ENCODE measurements at places on chromosomes 3 and 15.

DNA sequence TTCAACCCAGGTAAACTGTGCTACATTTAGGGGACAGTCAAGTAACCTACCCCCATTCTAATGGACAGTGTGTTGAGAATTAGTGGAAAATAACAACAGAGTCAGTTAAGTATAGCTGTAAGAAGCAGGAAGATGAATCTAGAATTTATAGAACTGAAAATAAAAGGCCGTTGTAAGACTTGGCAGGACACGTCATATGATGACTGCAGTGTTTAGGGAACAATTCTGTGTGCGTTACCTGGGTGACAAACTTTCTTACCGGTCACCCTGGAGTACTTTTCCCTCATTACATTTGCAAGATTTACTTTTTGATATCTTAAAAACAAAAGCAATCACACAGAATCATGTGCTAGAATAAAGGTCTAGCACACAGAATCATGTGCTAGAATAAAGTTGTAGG lies 536.3 kb upstream of the ZNF717 start:
- DNase-seq, result no peak

DNA sequence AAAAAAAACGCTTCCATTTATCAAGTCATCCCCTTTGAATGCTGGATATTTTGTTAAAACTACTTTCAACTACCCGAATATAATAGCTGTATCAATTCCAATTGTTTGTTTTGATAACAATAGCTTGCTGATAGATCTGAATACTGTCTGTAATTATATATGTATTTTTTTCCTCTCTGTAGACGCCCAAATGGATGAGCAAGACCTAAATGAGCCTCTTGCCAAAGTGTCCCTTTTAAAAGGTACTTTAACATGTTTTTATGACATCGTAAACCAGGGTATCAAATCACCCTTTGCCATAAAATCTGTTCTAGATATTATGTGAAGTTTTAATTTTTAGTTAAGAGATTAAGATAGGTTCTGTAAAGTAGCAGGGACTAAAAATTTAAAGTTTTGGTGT lies 111.5 kb upstream of the FLNB start:
- no peak for DNase-seq

DNA sequence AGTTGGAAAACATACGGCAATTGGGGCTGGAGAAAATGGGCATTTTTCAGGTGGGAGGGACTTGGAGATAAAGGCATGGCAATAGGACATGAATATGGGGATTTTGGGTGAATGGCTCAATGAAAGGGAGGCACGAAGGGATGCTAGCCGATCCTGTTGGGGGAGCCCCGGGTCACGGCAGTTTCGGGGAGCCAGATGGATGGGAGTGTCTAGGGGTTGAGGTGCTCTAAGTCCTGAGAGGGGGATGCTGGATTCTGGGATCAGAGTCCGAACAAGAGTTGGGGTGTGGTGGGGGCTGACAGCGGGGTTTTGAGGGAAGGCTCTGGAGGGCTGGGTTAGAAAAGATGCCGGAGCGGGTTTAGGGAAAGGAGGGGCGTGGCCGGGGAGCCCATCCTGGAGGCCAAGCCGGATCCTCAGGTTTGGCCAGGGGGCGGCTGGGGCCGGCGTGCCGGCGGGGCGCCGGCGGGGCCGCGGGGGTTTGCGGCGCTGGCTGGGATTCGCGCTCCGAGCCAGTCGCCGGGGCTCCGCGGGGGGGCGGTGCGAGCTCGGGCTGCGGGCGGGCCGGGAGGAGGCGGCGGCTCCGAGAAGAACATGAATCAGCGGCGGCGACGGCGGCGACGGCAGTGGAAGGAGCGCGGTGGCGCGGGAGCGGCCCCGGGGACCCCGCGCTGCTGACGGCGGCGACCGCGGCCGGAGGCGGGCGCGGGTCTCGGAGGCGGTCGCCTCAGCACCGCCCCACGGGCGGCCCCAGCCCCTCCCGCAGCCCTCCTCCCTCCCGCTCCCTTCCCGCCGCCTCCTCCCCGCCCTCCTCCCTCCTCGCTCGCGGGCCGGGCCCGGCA lies at the start of gene TYRO3:
TYRO3 (plus strand) TSS at position 813 of the 839 bp plus-strand sequence. CDS start 46 bp downstream, outside the sequence.
- no peak for DNase-seq

- DNase-seq, result no peak
Measured at GRCh38 chr3:128859630-128860029, 19.8 kb upstream of the ACAD9 start.

GRCh38 chr15:84749111-84749991 lies 959 bp downstream of the ZNF592 start:
- DNase-seq, result no peak

GRCh38 chr15:92068121-92068520 lies 214.6 kb downstream of the SLCO3A1 start:
- DNase-seq, result no peak

DNA sequence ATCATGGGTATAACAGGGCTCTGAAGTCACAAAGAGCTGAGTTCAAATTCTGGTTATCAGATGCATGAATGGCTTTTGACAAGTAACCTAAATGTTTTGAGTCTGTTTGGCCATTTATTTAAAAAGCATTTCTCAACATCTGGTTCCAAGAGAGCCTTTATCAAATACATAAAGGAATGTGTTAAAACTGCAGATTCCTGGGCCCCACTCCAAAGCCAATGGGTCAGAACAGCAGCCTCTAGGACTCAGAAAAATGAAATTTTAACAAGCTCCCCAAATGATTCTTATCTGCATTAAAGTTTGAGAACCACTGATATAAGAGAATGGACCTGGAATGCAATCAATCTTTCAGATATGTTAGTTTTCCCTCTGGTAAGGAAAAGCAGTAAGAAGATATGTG lies 3.4 kb downstream of the B4GALT4 start:
- DNase-seq, result no peak

DNA sequence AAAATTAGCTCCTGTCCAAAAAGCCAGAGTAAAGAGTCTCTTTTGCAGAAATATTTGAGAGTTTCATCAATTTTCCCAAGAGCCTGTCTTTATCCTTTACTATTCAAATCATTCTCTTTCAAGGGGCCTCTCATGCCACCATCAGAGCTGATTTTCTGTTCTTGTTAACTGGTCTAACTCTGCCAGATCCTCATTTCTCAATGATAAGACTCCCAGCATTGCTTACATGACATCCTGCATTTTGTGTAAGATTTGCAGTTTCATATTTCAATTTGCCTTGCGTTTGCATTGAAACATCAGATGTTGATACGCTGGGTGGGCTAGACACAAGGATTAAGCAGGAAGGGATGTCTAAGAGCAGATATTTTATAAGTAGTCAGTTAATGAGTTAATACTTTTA lies 228.7 kb downstream of the TBL1XR1 start:
- no peak for DNase-seq

GRCh38 chr3:31486865-31487533 lies 45.7 kb upstream of the STT3B start:
- DNase-seq, result no peak

DNA sequence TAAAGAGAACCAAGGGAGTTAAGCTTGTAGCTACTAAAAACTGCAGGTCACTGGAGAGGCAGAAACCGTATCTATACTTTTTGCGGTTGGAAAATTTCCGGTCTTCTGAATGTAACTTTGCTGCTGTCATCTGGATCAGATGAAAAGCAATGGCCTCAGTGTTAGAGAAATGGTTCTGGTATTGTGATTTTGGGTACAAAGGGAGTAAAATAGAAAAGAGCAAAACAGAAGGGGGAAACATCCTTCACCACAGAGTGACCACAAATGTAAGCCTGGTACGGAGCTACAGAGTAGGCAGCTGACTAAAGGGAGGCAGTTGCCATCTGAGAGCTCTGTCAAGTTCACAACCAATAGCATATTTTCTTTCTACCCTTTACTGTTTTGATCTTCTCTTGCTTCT lies 5.6 kb downstream of the CD96 start:
- DNase-seq, result no peak

DNA sequence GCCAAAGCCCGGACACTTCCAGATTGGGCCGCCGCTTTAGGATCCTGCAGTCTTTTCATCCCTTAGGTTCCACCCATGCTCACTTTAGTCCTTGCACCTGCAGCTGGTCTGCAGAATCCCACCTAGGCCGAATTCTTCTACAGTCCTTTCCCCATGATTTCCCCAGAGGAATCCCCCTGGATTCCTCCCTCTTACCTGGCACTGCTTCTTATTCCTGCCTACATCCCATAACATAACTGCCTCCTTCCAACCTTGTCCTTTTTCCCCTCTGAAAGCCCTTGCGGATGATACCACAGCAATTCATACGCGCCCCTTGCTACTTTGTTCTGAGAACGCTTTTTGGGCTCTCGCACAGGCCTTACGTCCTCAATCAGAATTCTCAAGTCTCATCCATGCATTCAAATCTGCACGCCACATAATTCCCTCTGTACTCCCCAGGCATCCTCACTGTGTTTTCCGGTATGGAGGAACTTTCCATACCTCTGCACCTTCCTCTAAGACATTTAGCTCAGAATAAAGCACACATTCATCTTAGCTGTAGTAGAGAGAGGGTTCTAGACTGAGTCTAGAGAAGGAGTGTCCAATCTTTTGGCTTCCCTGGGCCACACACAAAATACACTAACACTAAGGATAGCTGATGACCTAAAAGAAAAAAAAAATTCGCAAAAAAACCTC lies 619 bp downstream of the EIF2AK4 start:
- no peak for DNase-seq

- no peak for DNase-seq
Measured at GRCh38 chr3:141012571-141012970, 38.6 kb upstream of the SPSB4 start.

GRCh38 chr15:46177219-46177618 lies 542.4 kb downstream of the SQOR start:
- no peak for DNase-seq

DNA sequence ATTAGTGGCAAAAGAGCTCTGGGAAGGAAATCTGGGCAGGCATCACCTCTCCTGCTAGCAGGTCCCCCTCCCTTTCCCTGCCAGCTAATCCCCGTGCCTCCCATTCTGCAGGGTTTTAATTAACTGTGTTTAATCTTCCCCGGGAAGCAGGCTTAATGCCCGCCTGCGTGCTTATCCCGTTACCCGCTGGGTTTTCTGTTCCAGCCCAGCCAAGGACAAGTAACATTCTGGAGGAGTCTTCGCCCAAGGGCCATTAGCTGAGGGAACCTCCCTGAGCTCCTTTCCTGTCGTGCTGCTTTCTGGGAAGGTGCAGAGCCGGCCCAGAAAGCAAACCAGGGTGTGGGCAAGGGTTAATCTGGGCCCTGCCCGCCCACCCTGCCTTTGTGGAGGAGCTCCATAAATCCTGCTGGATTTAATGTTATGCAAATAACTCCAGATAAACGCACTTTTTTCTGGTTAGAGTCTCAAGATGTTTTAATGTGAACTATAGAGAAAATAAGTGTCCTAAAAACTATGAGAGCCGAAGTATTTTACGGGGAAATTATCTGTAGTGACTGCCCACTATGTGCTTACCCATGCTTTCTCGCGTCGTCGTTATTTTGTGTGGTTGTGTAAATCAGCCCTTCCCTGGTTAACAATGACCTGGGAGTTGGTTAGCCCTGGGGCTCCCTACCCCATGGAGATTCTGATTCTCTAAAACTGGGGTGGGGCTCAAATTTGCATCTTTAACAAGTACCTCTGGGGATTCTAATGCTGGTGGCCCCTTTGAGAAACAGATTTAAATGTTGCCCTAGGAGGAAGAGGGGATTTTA lies 25.9 kb downstream of the TRIM71 start:
- DNase-seq, result no peak

DNA sequence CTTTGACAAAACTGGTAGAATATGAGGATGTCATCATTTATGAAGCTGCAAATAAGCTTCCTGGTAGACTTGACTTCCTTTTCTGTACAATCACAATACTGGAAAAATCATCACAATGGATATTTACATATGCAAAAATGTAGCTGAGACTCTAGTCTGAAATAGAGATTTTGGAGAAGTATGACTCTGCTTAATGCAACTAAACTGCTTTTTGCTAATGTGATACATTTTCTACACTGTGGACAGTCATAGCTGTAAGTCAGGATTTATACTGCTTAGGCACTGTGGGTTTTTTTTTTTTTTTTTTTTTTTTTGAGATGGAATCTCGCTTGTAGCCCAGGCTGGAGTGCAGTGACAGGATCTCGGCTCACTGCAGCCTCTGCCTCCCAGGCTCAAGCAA lies 34.5 kb upstream of the ST3GAL6 start:
- no peak for DNase-seq

- DNase-seq, result no peak
Measured at GRCh38 chr3:133890972-133891644, 4.6 kb downstream of the RAB6B start.

- no peak for DNase-seq
Measured at GRCh38 chr3:197491478-197491877, 64.3 kb downstream of the BDH1 start.

GRCh38 chr3:195748661-195749060 lies 27.9 kb downstream of the MUC20 start:
- no peak for DNase-seq

DNA sequence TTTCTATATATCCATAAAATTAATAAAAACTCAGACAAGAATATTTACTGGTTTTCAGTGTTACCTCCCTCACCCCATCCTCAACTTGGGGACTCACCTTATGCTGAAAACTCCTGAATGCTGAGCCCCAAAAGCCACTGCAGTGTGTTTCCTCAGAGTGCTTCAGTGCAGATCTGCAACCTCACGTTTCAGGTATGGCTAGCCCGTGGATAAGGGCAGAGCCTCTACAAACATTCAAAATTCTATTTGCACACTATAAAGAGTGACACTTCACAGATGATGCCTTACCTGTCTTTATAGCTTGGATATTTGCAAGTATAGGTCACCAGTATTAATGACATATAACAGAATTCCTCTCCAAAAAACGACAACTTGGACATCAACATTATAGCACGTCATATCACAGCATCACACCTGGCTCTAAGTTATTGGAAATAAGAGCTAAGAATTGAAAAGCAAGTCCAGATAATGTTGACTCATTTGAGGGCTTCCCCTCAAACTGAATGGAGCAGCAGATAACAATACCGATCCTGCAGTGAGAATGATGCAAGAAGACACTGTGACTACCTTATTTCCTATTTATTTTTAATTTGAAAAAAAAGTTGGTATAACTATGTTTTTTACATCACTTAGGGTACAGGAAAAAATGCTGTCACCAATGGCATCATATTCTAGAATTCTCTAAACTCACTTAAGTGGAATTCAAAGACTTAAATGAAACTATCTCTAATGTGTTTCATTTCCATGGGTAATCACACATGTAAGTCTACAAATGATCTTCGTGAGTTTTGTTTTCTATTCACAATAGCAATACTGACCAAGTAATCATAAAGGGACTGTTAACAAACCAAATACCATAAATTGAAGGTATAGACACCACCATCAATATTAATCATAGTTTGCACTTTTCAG lies 40.7 kb upstream of the RSL24D1 start:
- DNase-seq, result no peak

- no peak for DNase-seq
Measured at GRCh38 chr3:37475435-37475834, 301.1 kb upstream of the LRRFIP2 start.

DNA sequence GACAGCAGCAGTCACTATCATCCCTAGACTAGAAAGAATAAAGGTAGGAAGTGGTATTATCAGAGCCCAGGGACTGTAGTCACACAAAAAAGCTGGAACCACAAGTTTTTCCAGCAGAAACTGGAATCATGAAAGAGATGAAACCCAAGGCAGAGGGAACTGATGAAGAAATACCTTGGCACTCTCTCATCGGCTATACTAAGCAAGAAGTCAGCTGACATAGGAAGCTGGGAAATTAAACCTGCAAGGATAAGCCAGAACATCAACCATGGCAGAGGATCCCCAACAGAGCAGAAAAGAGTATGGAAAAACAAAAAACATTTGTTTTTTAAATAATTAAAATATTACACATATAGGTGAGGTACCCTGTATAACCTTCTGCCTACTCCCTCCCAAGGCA lies 86.5 kb downstream of the AQR start:
- DNase-seq, result no peak

Measured in GM04504 (cell line).